M059J (cell line): ENCODE measurements at places on chromosomes 11 and 22.

GRCh38 chr22:29997107-29997506 lies 83.2 kb upstream of the HORMAD2 start:
- DNase-seq, result no peak

DNA sequence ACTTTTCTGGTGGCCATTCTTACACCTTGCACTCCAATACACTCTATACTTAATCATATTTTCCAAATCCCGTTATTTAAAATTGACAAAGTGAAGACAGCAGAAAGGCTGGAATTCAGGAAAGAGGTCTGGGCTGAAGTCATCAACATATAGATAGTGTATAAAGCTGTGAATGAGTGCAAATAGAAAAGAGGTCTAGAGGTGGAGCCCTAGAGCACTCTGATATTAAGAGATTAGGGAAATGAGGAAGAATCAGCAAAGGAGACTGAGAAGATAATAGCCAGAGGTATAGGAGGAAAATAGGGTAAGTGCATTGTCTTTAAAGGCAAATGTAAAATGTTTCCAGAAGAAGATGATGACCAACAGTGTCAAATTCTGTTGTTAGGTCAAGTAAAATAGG lies 7.9 kb downstream of the CTR9 start:
- DNase-seq, result no peak

DNA sequence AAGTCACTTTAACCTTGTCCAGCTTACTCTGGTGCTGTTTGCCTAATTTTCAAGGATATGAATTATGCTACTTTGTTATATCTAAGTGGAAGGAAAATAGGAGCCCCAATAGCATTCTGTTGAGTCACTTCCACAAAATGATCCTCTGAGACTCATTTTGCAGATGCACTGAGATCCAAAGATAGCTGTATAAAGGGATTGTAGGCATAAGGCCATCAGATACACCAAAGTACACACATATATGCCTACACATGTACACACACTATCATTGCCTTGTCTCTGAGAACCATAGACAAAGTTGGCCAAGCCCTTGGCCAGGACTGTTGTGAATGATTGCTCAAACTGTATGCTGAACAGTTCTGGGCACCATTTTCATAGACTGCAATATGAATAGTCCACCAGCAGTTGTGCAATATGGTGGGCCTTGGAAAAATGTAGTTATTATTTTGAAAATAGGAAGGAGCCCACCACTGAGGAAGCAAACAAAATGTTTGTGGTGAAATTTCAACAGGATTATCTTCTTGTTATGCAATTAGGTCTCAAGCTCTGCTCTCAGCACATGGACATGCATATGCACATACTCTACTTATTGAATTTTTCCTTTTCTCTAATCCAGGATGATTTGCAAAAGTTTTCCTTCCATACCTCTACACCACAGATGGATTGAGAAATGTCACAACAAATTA lies 186.0 kb upstream of the CTSC start:
- peak; percentile 61 for DNase-seq

GRCh38 chr11:113059548-113059947 lies 98.3 kb downstream of the NCAM1 start:
- no peak for DNase-seq

DNA sequence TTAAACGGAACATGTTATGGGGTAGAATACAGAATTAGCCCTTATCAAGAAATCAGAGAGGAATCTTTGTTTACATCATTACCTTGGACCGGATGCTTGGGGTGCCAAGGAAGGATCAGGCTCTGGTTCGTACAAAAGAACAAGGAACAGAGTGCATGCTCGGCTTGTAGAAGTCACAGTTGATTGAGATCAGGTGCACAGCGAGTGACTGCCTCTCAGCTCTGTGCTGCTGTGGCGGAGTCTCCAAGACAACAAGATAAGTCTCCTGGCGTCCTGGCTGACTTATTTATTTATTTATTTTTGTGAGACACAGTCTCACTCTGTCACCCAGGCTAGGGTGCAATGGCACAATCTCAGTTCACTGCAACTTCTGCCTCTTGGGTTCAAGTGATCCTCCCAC lies 31.8 kb downstream of the GLB1L2 start:
- DNase-seq, result no peak

- DNase-seq, result peak; percentile 26
These were observed 50.5 kb upstream of the WNT7B start for GRCh38 chr22:46027211-46028105.

DNA sequence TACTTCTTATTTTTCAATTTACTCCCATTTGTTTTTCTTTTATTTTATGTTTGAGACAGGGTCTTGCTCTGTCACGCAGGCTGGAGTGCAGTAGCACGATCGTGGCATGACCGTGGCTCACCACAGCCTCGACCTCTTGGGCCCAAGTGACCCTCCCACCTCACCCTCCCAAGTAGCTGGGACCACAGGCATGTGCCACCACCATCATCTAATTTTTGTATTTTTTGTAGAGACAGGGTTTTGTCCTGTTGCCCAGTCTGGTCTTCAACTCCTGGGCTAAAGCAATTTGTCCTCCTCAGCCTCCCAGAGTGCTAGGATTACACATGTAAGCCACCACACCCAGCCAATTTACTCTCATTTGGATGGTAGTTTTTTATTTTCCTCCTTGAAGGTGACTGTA lies 679.3 kb upstream of the CCDC179 start:
- DNase-seq, result peak; percentile 68

- DNase-seq, result peak; percentile 94
These were observed 229.3 kb downstream of the CASP12 start for GRCh38 chr11:104668797-104669463.

- DNase-seq, result no peak
These were observed 50.3 kb downstream of the CD6 start for GRCh38 chr11:61021661-61022212.

DNA sequence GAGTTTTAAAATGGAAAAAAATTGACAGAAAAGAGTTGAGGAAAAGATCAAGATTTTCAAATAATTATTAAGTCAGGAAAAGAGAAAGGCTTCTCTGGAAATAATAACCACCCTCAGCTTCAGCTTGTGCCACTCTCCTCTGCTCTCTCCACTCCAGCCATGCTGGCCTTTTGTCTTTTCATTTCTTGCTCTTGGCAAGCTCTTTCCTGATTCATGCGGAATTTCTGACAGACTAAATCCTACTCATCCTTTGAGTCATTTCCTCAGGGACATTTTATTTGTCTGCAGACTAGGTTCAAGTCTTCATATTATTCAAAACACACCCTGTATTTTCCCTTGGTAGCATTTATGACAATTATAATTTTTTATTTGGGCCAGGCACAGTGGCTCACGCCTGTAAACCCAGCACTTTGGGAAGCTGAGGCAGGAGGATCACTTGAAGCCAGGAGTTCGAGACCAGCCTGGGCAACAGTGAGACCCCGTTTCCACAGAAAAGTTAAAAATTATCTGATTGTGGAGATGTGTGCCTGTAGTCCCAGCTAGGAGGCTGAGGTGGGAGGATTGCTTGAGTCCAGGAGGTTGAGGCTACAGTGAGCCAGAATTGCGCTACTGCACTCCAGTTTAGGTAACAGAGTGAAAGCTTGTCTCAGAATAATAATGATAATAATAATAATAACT lies 7.8 kb upstream of the P4HA3 start:
- peak; percentile 96 for DNase-seq

- DNase-seq, result no peak
These were observed 21.4 kb upstream of the BMAL1 start for GRCh38 chr11:13256216-13256615.

GRCh38 chr11:14445542-14446530 lies 53.8 kb downstream of the COPB1 start:
- peak; percentile 69 for DNase-seq

DNA sequence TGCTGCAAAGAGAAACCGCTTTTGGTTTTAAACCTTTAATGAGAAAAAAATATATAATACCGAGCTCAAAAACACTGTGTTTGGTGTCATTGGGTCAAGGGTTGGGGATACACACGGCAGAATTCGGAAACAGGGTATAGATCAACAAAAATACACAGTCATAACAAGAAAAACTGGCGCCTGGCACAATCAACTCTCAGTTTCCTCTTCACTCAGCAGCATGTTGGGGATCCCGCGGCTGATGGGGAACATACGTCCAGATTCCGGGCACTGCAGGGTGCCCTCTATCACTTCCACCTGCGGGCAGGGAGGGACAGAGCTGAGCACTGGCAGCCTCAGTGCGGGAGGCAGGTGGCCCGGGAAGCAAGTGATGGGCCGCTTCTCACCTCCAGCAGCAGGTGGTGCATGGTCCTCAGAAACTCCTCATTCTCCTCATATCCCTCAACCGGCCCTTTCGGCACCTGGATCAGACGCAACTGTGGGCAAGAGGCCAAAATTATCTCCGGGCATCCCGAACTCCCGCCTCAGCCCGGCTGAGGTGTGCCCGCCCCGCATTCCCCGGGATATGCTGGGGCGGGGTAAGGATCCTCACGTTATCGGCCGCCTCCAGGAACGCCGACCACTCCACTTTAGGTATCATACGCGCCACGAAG lies 561 bp downstream of the TRMT112 start:
- DNase-seq, result peak; percentile 68
